ENCODE measurements at places on chromosomes 11 and 22. TPM values are rescaled to one million over a fixed set of nuclear protein-coding genes. Genes with fewer than 3 reads are reported as not detected.
A peak's percentile ranks its signal among the peaks of the same experiment; 100 is the strongest.

DNA sequence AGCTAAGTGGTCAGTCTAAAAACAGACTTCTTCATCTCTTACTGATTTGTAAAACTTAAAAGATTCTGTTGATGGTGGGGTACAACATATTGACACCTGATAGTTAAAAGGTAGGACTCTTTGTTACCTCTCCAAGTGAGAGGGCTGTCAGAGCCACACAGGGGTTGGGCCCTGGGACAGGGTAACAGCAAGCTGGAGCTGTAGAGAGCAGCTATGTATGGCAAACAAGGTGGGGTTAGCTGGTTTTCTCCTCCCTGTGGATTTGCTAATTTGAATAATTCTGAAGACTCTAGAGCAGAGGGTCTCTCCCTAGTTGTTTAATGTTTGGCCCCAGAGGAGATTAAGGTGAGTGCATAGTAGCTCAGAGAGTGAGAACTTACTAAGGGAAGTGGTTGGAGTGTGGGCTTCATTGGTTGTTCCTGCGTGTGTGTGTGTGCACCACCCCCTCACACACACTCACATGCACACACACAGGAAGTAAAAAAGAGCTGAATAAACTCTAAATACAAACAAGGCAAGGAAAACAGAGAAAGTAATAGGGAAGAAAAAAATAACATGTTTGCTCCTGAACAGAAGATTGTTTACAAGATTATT is 9.2 kb upstream of the GAS2 start:
- H3K4me3 ChIP-seq, result no peak overlapping the region
- H3K27me3 ChIP-seq, result no peaks in the 10 kb centered on the region
- H3K27ac ChIP-seq, result peak overlapping the region; percentile 42

DNA sequence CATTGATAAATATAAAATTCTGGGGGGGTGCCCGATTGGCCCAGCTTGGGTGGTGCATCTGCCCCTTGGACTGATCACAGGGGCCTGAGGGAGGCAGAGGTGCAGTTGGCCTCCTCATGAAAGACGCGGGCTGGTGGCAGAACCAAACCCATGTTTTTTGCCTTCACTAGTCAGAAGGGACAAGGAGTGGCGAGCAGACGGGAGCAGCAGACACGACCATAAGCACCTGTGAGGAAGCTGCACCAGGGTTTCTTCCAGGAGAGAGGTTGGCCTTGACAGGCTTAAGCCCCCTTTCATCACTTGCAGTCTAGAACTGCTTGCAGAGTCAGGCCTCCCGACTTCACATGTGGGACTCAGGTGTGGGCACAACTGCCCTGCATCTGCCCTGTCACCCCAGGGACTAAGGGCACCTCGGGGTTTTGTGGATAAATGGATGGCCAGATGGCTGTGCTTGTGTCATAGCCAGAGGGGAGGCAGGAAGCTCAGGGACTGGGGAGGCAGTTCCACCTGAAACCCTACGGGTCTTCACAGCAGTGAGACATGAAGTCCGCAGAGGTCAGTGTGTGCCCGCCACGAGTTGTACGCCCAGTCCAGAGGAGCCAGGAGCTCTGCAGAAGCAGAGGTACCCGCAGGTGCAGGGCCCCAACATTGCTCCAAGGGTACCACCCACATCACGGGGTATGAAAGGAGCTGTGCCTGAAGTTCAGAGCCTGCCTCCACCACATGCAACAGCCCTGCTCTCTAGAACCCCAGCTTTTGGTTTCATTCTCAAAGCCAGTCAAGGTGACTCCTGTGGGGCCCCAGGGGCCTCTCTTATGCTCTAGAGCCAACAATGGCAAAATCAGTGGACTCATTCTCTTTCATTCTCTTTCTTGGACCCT is 18.2 kb upstream of the SYT13 start:
- no peaks in the 10 kb centered on the region for H3K27me3 ChIP-seq
- no peak for DNase-seq
- H3K4me1 ChIP-seq, result no peaks in the 10 kb centered on the region
- no peaks in the 10 kb centered on the region for H3K36me3 ChIP-seq
- H3K27ac ChIP-seq, result no peak overlapping the region

RCOR2 gene
- not detected for polyA plus RNA-seq

GRCh38 chr11:64920124-64920523 is 3.1 kb upstream of the ATG2A start:
- no peaks in the 10 kb centered on the region for H3K36me3 ChIP-seq
- H3K4me3 ChIP-seq, result no peak overlapping the region
- H3K27ac ChIP-seq, result no peak overlapping the region
- no peak for DNase-seq

- peaks cover 33% of the 10 kb centered on the region for H3K4me1 ChIP-seq
- H3K36me3 ChIP-seq, result no peaks in the 10 kb centered on the region
- no peak for DNase-seq
- no peak overlapping the region for H3K27ac ChIP-seq
Measured at GRCh38 chr22:24289114-24289513, 18.5 kb downstream of the SPECC1L start.

SCN3B gene
- polyA plus RNA-seq, result 0.02 TPM

SERPIND1 gene
- polyA plus RNA-seq, result 0.40 TPM

DNA sequence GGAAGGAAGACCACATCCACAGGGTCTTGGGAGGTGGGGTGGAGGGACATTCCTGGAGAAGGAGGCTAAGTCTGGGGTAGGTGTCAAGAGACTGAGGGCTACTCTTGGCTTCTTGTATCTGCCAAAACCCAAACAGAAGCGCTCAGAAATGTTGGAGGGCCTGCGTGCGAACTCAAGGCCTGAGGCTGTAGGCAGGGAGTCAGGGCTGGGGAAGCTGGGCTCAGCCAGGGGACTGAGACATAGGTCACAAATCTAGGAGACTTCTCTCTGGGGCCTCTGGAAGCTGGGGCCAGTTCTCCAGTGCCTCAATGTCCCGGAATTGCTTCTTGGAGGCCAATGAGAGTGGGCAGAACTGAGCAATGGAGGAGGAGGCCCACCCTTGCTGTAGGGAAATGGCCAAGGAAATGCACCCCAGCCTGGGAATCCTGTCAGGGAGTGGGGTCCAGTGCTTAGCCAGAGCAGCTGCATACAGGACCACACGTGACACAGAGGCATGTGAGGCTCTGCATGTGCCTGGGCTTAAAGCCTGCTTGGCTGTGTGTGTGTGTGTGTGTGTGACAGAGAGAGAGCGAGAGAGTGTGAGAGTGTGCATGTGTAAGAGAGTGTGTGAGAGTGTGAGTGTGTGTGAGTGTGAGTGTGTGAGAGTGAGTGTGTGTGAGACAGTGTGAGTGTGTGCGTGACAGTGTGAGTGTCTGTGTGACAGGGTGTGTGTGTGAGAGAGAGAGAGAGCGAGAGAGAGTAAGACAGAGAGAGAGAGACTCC is 141.3 kb downstream of the ST3GAL4 start:
- no peak overlapping the region for H3K27ac ChIP-seq
- H3K4me1 ChIP-seq, result no peaks in the 10 kb centered on the region
- peaks cover 8% of the 10 kb centered on the region for H3K27me3 ChIP-seq
- no peak overlapping the region for H3K4me3 ChIP-seq
- H3K36me3 ChIP-seq, result no peaks in the 10 kb centered on the region
- no peak for DNase-seq

GRCh38 chr22:43343262-43343669 is at the start of gene SCUBE1:
SCUBE1 (minus strand) TSS chr22:43343372; CDS start chr22:43343261, 111 bp downstream.
- peaks cover 7% of the 10 kb centered on the region for H3K4me1 ChIP-seq
- H3K27me3 ChIP-seq, result peaks cover 4% of the 10 kb centered on the region
- H3K4me3 ChIP-seq, result no peak within 1 kb of the TSS

- H3K27me3 ChIP-seq, result no peaks in the 10 kb centered on the region
- DNase-seq, result no peak
- 0 out of 2 replicates have a peak overlapping the region, but pooled peaks have one; percentile 10 for H3K27ac ChIP-seq
- peaks cover 20% of the 10 kb centered on the region for H3K4me1 ChIP-seq
- no peaks in the 10 kb centered on the region for H3K36me3 ChIP-seq
- no peak overlapping the region for H3K4me3 ChIP-seq
Measured at GRCh38 chr22:24285245-24285644, 14.6 kb downstream of the SPECC1L start.

DNA sequence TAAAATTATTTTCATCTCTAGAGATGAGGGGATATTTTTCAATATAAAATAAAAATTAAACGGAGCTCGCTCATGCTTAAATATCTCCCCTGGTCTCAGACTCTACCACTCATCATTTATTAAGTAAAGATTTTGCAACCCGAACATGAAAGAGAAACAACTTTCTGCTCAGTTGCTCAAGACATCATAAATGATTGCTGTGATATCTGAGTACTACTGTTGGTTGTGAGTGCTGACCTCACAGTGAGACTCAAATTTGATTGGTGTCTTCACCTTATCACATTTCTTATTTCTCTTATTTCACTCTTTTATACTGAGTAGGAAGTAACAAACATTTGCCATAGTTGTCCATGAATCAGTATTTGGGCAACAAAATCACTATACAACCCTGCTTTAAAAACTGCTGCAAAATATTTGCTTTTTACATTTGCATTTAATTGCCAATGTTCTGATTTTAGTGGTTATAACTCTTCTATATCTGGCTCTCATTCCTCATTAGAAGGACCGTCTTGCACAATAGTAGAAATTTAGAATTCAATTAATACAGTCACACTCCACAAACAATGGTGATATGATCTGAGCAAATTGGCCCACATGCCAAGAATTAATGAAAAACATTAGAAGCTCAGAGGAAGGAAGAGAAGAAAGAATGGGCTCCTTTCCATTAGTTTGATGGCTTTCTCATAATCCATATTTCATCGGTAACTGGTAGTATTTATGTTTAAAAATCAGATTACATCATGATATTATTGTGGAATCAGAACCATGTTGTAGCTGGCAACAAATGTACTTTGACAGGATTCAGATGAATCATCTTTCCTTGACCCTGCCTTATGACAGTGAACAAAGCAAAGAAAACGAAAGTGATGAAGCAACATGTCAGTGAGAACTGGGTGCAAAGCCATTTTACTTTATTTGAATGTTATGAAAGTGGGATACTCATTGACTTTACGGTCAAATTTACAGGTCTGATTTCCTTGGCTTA is 973.6 kb upstream of the TENM4 start:
- no peaks in the 10 kb centered on the region for H3K27me3 ChIP-seq
- no peak overlapping the region for H3K27ac ChIP-seq
- DNase-seq, result no peak
- H3K4me3 ChIP-seq, result no peak overlapping the region

MYBPC3 gene
- 0.08 TPM for polyA plus RNA-seq

DNA sequence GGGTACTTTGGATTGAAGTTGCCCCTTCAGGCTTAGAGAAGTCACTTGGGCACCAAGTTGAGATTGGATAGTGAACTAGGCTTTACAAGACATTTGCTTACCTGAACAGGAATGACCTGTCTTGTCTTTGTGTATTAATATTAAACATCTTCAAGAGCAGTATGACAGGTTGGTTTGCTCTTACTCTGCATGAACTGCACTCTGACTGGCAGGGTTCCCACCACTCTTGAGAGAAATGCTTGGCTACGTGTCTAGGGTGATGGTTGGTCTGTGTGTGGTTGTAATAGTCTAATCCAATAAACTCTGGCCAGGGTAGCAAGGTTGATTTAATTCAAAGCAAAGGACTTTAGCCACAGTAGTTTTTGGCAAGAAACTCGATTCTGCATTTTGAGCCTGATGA is 20.1 kb upstream of the SPTBN2 start:
- H3K4me1 ChIP-seq, result no peaks in the 10 kb centered on the region
- H3K27me3 ChIP-seq, result no peaks in the 10 kb centered on the region
- H3K27ac ChIP-seq, result no peak overlapping the region
- no peaks in the 10 kb centered on the region for H3K36me3 ChIP-seq
- no peak overlapping the region for H3K4me3 ChIP-seq
- no peak for DNase-seq

DNA sequence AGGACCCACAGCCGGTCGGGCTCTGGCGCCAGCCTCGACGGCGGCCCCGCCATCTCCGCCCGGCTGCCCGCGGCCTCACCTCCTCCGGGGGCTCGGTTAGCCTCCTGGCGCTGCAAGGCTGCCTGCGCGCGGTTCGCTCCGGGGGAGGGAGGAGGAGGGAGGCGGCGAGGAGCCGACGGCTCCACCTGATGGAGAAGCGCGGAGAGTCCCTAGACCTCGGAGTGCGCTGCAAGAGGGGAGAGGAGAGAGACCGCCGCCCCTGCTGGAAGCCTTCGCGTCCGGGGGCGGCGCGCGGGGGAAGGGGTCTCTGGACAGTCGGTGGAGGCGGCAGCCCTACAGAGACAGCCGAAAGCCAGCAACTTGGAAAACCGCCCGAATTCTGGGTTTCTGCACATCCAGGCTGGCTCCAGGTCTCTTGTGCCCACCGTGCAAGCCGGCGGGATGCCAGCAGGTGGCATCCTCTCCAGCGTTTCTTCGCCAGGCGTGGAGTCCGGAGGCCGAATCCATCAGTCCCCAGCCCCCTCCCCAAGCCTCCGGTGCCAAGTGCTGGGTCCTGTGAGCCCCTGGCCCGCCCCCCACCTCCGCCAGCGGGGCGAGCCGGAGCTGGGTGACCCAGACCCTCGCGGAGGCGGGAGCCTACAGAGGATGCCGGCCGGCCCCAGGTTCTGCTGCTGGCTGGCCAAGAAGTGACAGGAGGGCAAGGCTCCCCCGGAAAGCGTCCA is 2.9 kb upstream of the KIRREL3 start:
- H3K27ac ChIP-seq, result no peak overlapping the region
- peaks cover 36% of the 10 kb centered on the region for H3K27me3 ChIP-seq
- no peaks in the 10 kb centered on the region for H3K4me1 ChIP-seq
- no peak overlapping the region for H3K4me3 ChIP-seq
- DNase-seq, result no peak

DNA sequence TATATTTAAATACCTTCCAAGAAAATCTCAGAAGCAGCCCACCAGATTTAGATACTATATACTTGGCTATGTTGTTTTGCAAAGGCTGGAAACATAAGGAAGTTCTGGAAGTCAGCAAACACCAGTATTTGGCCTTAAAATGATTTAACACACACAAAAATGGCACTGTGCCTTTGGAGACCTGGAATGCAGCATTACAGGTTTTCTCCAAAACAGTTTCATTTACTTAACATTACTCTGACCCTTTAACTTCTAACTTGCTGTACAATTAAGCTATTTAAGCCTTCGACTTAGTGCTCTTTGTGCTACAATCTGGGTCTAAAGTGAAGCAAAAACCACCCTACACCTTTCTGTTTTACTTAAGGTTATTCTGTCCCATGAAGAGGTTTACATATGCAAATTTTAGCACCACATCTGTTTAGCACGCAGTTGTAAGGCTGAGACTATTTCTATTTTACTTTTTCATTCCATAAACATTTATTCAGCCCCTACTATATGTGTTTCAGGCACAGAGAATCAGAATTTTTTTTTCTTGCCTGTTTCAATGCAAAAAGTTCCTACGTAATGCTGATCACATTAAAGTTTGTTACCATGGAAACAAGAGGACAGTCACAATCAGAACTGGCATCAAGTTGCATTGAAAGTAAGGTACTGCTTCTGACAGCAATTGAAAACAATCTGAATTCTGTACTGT is 70.3 kb downstream of the MAML2 start:
- no peaks in the 10 kb centered on the region for H3K27me3 ChIP-seq
- H3K4me1 ChIP-seq, result peaks cover 18% of the 10 kb centered on the region
- H3K4me3 ChIP-seq, result no peak overlapping the region
- no peak for DNase-seq

- H3K36me3 ChIP-seq, result peaks cover 7% of the 10 kb centered on the region
- no peaks in the 10 kb centered on the region for H3K27me3 ChIP-seq
- peaks cover 57% of the 10 kb centered on the region for H3K4me1 ChIP-seq
- H3K4me3 ChIP-seq, result peak overlapping the region; percentile 47
Measured at GRCh38 chr22:41862160-41862529, 29.2 kb downstream of the SREBF2 start.

C22orf31 gene
- polyA plus RNA-seq, result not detected
